ENCODE measurements at places on chromosomes 7 and 10.

- DNase-seq = no peak
These were observed 275.4 kb downstream of the GLRX3 start for GRCh38 chr10:130411496-130412085.

DNA sequence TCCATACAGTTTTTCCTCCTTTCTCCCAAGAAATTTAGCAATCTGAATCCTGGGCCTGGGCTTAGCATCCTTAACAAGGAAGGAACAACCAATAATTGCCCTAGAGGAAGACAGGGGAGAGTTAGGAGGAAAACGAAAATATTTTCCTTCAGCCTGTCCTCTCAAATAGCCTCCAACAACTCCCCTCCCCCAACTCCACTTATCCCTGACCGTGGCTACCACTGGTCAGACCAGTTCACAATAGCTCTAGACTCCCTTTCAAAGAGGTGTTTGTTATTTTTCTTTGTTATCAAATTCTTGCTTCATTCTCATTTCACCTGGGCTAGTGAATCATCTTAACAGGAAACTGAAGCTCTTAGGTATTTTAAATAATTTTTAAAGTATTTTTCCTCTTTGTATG is 114.1 kb downstream of the CPED1 start:
- no peak for DNase-seq

DNA sequence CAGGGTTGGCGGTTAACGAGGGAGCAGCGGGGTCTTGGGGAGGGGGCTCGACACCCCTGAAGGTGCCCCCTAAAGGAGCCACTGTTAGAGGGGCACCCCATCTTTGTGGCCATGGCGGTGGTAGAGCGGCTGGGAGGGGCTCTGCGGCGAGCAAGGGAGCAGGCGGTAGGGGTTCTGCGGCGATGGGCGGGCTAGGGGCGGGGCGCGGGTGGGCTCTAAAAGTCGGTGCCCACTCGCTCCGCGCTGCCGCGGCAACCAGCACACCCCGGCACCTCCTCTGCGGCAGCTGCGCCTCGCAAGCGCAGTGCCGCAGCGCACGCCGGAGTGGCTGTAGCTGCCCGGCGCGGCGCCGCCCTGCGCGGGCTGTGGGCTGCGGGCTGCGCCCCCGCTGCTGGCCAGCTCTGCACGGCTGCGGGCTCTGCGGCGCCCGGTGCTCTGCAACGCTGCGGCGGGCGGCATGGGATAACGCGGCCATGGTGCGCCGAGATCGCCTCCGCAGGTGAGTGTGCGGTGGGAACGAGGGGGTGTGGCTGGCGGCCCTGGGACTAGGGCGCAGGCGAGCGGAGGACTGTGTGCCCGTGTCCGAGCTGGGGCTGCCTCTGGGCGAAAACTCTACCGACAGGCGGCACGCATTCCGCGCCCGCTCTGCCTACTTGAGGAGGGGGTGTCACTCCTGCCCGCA is at the start of gene MEST:
Gene MEST (plus strand): TSS at position 245 of the 682 bp plus-strand sequence. CDS start 229 bp downstream, at position 474.
- DNase-seq = no peak

- no peak for DNase-seq
These were observed 99.2 kb upstream of the PDLIM1 start for GRCh38 chr10:95389982-95390381.

- DNase-seq = no peak
These were observed 6.5 kb downstream of the ELFN1 start for GRCh38 chr7:1676550-1677078.

DNA sequence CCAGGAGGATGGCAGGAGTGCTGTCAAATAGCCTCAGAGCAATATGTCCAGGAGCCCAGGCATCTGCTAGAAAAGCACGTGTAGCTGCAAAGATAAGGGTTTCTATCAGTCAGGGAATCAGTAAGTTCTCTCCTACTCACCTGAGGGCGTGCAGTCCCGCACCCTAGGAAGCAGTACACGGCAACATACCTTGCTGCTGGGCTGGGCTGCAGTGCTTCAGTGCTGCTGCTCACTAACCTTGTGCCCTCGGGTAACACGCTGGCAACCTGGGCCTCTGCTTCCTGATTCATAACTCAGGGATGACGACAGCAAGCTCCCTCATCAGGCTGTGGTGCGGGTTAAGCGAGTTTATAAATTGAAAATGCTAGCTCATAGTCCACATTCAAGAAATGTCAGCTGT is 29.5 kb upstream of the CCNY start:
- no peak for DNase-seq

DNA sequence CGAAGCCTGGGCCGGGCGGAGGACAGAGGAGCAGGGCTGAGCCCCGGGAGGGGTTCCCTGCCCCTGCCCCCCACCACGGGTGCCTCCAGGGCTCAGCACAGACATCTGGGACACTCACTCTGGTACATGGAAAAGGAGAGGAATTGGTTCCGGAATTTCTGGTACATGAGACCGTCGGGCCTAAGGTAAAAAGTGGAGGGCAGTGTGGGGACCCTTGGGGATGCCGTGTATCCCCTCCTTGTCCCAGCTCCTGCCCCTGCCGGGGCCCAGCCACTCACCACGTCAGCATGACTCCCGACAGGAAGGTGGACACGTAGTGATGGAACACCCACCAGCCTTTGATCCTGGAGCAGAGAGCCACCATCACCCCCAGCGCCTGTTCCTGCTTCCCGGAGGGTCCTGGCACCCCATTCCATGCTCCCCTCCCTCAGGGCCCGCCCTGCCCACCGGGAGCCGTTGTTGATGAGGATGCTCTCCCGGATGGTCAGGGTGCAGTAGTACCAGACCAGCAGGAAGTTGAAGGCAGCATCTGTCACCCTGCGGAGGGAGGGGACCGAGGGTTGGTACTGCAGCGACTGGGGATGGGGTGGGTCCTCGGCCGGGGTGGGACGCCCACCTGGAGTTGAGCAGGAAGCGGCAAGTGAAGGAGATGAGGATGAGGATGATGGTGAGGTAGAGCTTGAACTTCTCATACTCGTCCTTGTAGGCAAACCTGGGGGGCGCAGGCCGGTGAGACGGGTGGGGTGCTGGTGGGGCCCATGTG is 6.4 kb downstream of the TMEM120A start:
- no peak for DNase-seq

GRCh38 chr10:44934416-44935200 is 23.5 kb downstream of the TMEM72 start:
- DNase-seq = no peak

- no peak for DNase-seq
These were observed 14.1 kb downstream of the ATXN7L1 start for GRCh38 chr7:105862276-105862675.

DNA sequence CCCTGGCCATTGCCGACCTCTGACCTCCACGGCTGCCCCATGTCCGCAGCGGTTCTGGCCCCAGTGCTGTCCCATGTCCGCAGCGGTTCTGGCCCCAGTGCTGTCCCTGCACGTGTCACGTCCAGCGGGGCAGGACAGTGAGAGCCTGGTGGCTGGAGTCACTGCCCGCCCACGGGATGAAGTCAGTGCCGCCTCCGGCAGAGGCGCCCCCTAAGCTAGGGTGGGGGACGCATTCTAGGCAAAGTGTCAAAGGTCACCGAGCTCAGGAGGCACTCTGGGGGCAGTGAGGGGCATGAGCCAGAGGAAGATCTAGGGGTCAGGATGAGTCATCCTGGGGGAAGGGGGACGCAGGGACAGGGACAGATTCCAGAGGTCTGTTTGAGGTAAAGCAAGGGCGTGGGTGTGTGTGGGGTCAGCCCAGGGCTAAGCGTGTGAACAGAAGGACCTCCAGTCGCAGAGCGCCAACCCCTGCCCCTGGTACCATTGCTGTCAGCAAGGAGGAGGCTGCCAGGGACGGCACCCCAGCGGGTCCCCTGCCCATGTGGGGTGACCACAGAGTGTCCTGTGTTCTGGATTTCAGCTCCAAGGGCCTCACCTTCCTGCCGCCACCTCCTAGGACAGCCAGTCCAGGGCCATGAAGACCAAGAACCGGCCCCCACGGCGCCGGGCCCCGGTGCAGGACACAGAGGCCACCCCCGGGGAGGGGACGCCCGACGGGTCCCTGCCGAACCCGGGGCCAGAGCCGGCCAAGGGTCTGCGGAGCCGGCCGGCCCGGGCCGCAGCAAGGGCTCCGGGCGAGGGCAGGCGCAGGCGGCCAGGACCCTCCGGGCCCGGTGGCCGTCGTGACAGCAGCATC is 665 bp downstream of the BHLHA15 start:
- DNase-seq = no peak

DNA sequence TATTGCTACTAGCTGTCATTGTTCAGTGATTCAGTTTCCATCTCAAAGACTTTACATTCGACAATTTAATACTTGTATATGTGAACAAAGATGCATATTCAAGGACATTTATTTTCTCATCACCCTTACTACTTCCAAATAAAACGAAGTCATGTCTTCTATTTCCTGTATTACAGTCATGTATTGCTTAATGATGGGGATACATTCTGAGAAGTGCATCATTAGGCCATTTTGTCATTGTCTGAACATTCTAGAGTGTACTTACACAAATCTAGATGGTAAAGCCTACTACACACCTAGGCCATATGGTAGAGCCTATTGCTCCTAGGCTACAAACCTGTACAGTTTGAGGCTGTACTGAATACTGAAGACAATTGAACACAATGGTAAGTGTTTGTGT is 6.5 kb downstream of the C10orf95 start:
- DNase-seq = no peak

DNA sequence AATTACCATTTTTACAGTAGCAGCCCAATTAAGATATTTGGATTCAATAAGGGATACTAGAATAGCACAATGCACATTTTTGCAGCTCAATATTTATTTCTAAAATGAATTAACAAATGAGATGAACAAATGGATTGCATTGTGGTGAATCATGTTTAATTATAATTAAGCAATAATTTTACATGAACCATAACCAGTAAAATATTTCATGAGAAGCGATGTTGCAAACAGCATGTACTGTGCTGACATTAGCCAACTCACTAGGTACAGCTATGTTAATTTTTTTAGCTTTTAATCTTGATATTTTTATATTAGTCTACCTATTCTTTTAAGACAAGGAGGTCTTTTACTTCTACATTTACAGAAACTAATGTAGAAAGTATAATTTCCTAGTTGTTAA is 399.1 kb upstream of the AKR1E2 start:
- no peak for DNase-seq

GRCh38 chr10:65968871-65969270 is 957.0 kb upstream of the LRRTM3 start:
- no peak for DNase-seq

DNA sequence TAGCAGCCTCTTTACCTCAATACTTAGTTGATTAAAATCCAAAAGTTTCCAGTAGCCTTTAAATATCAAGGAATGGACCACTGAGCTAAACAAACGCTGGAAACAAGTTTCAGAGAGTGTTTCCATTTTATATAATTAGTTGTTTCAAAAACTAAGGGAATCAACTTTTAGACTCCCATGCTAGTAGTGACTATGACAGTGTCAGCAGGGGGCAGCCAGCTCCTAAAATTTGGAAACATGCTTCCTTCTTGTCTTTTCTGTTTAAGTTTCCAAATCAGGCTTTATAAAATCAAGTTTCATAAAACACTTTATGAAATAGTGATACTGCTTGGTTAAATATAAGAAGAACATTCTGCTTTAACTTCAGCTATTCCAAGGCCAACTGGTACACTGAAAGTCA is 138.2 kb upstream of the TMEM229A start:
- DNase-seq = no peak

DNA sequence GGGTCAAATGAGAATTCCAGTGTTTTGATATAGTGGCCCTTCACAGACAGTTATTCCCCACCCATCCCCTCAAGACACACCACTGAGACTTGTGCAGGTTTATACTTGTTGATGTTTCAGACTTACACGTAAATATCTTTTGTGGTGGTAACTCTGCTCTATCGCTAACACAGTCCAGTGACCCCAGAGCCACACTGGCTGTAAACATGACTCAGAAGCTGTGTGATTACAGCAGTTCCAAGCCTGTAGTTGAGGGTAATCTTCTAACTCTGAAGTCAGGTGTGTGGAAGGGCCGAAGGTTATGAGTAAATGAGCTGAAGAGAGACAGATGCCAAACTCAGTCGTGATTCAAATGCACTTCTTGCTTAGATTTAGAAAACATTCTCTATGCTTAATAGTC is 19.4 kb downstream of the NOBOX start:
- DNase-seq = no peak

DNA sequence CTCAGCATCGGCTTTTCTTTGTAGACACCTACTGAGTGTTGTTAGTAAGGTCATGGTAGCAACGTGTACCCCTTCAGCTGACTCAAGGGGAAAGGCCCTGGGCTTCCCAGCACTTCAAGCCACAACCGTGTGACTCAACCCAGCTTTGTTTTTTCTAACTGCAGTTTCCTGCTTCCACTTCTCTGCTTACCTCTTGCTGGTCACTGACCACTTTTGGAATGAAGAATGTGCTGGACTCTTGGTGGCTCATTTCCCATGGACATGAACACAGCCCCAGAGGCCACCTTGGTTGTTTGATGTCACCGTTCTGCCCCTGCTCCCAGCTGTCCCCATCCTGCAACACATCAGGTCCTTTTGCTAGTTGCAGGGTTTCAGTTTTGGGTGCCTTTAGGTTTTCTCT is 69.5 kb upstream of the ZNF438 start:
- peak; percentile 84 for DNase-seq

DNA sequence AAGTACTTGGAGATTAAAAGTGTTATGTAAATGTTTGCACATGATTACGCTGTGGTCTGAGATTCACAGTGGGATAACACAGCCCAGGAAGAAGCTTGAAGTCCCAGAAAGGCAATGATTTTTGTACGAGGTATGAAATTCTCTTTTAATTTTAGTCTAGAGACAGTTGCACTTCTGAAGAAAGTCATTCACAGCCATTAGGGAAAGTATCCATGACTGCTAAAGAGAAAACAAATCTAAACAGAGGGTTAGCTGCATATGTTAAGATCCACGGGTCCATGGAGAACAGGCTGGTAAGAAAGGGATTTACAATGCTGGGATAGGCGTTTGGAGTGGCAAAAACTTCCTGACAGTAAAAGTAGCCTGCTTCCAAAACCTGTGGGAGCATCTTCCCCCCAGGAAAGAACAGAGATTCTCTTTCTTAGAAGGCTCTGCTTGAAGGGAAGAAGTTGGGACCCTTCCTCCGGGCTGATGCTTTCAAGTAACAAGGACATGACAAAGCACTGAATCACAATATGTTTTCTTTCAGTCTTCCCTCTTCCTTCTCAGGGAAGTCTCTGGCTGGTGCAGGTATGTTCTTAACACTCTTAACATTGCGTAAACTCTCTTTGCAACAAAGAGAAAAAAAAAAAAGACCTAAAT is 220.8 kb upstream of the CELF2 start:
- DNase-seq = no peak

- no peak for DNase-seq
These were observed 198.8 kb upstream of the KLF14 start for GRCh38 chr7:130932667-130933432.

DNA sequence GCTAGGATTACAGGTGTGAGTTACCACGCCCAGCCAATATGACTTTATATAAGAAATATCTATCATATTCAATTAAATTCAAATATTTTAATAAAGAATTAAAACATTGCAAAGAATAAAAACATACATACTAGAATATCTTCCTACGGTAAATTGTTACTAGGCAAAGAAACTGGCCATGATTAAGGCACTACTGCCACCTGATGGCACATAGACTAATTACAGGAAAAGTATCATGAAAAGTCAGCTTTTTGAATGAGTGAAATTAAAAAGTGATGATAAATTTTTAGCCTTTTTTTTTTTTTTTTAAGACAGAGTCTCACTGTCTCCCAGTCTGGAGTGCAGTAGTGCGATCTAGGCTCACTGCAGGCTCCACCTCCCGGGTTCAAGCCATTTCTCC is 30.9 kb downstream of the MRPS33 start:
- no peak for DNase-seq

Measured in T-helper 2 cell treated with Interferon-gamma antibody and Interleukin-4, amounts not matched to agents 5 μg/mL and 100 μg/mL, for 36 hours (primary cell).